ENCODE measurements at places on chromosomes 3 and 15. TPM values are rescaled to one million over a fixed set of nuclear protein-coding genes. Genes with fewer than 3 reads are reported as not detected.

- no peak for DNase-seq
Measured at GRCh38 chr3:157128771-157129681, 30.9 kb downstream of the CCNL1 start.

EPM2AIP1 gene
- total RNA-seq, result 11.9 TPM

NIT2 gene
- total RNA-seq, result 24.1 TPM

DNA sequence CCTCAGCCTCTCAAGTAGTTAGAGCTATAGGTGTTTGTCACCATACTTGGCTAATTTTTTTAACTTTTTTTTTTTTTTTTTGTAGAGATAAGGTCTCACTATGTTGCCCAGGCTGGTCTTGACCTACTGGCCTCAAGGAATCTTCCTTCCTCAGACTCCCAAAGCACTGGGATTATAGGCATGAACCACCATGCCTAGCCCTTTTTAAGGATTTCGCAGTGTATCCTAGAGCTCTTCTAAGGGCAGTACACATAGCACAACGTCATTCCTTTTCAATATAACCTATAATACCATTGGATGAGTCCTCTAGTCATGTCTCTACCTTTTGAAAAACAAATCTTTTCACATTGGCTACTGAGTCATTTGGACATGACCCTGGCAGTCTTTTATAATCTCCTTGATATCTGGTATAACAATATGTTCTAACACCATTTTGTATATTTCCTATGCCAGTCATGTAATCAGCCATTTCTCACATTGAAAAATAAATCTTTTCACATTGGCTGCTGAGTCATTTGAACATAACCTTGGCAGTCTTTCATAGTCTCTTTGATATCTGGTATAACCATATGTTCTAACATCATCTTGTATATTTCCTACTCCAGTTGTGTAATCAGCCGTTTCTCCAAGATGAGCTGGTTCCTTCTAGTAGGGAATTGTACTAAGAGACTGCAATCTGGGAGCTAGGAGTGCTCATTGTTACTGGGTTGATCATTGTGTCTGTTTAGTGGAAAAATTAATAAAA is 944.7 kb downstream of the MCTP2 start:
- DNase-seq, result no peak

LRRIQ4 gene
- not detected for total RNA-seq

EPHB1 gene
- total RNA-seq, result 5.9 TPM

DNA sequence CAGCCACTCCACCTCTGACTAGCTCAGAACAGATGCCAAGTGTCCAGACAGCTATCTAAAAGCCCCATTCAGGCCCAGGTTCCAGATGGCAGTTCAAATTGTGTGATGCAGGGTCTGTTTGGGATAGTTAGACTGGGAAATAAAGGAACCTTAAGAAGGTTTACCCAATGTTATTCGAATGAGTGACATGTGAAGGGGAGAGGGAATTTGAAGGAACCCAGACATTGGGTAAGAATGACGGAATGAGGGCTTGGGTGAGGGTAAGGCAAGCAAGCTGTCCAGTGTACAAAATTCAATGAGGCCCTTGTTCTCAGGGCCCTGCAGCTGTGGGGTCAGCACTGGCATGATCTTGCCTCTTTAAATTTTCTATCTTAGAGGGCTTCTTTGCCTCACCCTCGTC is 34.1 kb downstream of the ATP13A5 start:
- DNase-seq, result no peak

DNA sequence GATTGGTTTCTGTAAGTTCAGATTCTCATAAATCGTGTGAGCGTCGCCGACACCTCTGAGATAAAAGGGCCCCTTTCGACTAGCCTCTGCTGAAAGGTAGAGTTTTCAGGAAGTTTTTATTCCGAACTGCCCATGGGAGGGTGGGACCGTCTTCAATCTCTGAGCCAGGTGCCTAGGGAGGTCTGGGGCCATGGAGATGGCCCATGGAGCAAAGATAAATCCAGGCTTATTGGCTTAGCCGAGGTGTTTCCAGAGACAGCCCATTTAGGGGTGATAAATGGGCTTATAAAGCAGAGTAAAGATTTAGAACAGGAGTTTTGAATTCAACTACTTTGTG is 442 bp downstream of the QTRT2 start:
- no peak for DNase-seq

SOX14 gene
- 0.21 TPM for total RNA-seq

GRCh38 chr3:27827041-27827440 is 104.9 kb upstream of the EOMES start:
- DNase-seq, result no peak

GPR149 gene
- total RNA-seq, result not detected

GRCh38 chr3:125150525-125151441 is 61.8 kb downstream of the SLC12A8 start:
- peak; percentile 85 for DNase-seq

GRCh38 chr3:73401616-73402279 is 223.0 kb downstream of the PDZRN3 start:
- DNase-seq, result no peak

GRCh38 chr3:195291121-195291520 is 20.2 kb upstream of the XXYLT1 start:
- no peak for DNase-seq

TAMM41 gene
- total RNA-seq, result 17.5 TPM

PLD1 gene
- total RNA-seq, result 3.1 TPM

PLCL2 gene
- total RNA-seq, result 6.8 TPM

DNA sequence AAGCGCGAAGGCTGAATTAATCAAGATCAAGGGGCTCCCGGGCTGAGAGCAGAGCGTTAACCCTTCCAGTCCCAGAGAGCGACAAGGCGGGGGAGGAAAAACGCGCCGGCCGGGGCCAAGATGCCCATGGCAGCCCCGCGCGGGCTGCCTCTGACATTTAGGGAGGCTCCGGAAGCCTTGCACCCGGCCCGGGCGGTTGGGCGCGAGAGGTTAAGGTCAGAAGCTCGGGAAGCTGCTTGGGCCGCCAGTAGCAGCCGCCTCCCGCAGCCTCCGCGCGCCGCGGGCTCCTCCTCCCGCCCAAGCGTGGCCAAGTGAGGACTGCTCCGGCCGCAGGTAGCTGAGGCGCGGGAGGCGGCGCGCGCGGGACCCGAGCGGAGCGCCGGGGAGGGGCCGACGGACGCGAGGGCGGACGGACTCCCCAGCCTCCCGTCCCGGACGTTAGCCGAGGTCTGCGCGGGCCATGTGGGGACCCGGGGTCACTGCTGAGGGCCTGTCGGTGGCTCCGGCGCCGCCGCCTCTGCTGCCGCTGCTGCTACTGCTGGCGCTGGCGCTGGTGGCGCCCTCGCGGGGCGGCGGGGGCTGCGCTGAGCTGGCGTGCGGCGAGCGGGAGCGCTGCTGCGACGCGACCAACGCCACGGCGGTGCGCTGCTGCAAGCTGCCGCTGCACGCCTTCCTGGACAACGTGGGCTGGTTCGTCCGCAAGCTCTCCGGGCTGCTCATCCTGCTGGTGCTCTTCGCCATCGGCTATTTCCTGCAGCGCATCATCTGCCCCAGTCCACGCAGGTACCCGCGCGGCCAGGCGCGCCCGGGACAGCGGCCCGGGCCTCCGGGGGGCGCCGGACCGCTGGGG is at the start of gene C3orf80:
TSS of gene C3orf80 (plus strand) at position 247 of the 850 bp plus-strand sequence. CDS start at position 461, 214 bp downstream.
- no peak for DNase-seq

DNA sequence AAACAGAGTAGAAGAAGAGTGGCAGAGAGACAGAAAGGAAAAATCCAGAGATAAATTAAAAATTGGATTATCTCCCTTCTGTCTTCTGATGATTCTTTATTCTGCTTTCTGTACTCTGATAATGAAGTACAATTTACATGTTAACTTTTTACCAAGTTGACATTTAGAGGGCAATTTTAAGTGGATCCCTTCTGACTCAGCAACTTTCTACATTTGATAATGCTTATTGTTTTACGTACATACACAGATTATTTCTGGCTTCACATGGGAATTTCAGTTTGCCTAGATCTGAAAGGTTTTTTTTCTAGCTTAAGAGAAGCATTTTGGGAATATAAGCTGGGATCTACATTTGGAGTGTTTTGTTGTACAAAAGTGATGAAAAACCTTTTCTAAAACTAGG is 491.3 kb downstream of the OTOL1 start:
- DNase-seq, result no peak

DNA sequence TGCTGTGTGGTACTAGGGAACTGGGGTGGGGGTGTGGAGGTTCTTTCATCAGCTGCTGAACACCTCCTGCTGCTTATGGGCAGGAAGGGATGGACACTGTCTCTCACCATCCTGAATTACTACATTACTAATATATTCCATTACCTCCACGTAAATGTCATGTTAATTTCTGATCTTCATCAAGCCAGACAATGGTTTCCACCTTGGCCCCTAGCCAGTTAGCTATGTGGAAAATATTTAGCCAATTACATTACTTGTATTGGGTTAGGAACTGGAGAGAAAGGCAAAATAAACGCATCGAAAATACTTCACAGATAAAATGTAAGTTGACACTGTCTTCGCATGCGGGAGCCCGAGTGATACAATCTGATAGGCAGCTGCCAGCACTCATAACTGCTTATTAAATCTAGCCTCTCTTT is 95.1 kb downstream of the FOXP1 start:
- DNase-seq, result no peak

DNA sequence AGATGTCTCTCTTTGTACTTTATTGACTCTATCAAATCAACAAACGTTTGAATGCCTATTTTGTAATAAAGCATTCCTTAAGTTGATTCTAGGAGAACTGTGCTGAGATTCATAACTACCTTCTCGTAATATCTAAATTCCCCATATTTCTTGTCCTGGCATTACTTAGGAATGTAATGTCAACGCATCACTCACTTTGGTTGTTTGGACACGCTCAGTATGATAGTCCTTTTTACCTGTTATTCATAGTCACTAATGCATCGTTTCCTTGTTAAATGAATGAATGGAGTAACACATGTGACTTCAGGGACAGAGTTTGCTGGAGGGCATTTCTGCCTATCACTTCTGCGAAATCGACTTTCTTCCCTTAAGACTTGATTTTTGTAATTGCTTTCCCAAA is 44.1 kb upstream of the RASGRP1 start:
- no peak for DNase-seq

GRCh38 chr15:34628577-34629152 is 45.2 kb upstream of the GOLGA8B start:
- DNase-seq, result no peak

DNA sequence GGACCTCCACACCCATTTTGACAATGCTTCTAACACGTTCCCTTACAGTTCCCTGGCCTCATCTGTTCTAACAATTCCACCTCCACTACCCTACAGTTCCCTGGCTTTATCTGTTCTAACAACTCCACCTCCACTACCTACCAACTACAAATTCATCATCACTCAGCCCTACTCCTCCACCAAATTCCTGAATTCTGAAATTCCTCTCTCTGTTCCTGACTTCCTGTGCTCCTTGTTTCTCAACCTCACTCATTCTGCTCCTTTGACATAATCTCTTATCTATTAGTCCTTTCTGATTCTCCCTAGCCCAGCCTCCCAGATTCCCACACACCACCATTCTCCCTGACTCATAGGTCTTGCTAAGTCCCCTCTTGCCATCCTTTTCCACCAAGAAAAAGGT is 22.5 kb downstream of the UPK1B start:
- no peak for DNase-seq

DNA sequence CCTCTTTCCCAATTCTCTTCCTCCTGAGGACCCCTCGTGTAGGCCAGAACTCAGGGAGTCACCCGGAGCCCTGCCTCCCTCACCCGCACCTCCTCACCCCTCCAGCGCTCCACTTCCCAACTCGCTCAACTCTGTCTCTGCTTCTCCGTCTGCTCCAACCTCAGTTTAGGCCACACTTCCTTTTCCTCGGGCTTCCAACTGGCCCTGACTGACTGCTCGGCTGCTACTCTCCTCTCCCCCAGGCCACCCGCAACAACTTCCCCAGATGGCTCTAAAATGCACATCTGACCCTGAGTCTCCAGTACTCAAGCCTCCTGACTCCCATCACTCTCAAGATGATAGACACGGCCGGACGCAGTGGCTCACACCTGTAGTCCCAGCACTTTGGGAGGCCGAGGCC is 23.6 kb downstream of the TMEM44 start:
- no peak for DNase-seq

GRCh38 chr15:83322061-83322460 is 37.6 kb upstream of the BNC1 start:
- no peak for DNase-seq
